Activated naive CD8-positive, alpha-beta T cell treated with anti-CD3 and anti-CD28 coated beads for 36 hours (primary cell): ENCODE measurements at places on chromosomes 5 and 9. TPM values are rescaled to one million over a fixed set of nuclear protein-coding genes. Genes with fewer than 3 reads are reported as not detected.

- H3K4me3 ChIP-seq: no peak overlapping the region
- no peaks in the 10 kb centered on the region for H3K27me3 ChIP-seq
- H3K4me1 ChIP-seq: peaks cover 26% of the 10 kb centered on the region
- DNase-seq: no peak
- H3K36me3 ChIP-seq: no peaks in the 10 kb centered on the region
These were observed 4.5 kb downstream of the SLC36A1 start for GRCh38 chr5:151451626-151452520.

DNA sequence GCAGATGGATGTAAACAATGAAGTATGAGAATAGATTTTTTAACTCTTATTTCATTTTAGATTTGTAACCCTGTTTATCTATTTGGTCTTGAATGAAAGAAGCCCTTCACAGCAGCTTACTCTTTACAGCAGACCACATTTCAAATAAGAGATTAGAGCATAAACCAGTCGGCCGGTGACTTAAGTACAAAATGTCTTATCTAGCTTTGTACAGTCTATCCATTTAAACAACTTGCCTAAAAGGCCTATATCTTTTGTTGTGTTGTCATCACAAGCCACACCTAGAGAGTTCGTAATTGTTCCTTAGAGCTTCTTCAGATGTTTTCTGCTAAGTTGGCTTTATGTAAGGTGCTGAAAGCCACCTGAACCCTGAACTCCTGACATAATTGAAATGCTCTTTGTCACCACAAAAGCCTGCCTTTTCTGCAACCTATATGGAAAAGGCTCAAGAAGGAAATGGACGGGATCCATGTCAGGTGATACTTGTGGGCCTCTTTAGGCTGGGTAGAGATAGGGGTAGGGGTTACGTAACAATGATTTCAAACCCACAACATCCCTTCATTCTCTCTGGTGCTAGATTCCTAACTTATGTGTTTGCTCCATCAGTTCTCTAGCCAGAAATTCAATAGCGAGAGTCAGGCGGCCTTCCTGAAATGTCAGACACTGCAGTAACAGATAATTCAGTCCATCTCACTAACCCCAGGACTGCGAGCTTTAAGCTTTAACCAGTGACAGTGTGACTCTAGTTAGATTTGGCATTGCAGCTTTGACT is 162.5 kb downstream of the CD180 start:
- H3K27me3 ChIP-seq: no peaks in the 10 kb centered on the region
- H3K4me3 ChIP-seq: no peak overlapping the region
- H3K4me1 ChIP-seq: peaks cover 69% of the 10 kb centered on the region
- H3K27ac ChIP-seq: no peak overlapping the region

DNA sequence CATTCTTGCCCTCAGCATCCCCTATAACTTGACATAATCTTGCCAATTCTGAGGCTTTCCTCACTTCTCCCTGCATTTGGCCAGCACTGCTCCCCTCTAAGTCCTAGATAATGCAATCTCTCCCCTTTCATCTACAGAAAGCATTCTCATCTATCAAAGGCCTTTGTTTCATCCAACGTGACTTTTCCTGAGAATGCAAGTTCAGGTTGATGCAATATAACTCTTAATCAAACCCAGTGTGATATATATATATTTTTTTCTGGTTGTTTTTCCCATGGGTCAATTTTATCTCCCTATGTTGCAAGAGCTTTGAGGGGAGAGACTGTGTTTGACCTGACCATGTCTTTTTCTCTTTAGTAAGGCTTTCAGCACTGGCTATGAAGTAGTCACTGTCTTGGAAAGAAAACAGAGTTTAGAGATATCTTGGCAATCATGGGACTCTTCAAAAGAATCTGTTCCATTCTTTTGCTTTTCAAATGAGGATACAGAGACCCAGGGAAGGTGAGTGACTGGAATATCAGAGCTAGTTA is 268.6 kb downstream of the TRPM3 start:
- H3K4me1 ChIP-seq: no peaks in the 10 kb centered on the region
- H3K36me3 ChIP-seq: no peaks in the 10 kb centered on the region
- H3K4me3 ChIP-seq: no peak overlapping the region
- no peak overlapping the region for H3K27ac ChIP-seq
- no peak for DNase-seq

DNA sequence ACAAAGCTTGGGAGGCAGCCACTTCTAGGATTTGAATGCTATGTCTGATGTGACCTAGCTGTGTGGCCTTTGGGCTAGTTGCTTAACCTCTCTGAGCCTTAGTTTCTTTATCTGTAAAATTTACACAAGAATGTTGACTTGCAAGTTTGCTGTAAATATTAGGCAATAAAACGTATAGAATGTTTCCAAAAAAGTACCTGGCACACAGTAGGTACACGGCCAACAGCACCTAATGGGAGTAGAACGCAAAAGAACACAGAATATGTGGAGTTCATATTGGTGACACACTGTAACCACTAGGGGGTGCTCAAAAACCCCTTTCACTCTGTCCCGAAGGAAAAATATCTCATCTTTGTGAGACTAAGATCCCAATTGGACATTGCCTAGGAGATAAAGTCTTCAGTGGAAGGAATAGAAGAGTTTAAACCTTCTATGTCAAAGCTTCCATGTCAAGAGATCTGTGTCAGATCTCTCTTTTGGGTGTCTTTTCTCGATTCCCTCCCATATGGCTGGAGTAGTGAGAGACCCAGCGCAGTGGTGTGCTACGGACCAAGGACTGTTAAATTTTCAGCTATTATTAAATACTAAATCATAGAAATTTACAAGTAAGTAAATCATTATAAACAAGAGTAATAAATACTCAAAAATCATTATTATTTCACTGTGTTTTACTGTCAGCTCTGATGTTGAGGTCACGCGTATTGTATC is 145.4 kb upstream of the RAD23B start:
- peaks cover 13% of the 10 kb centered on the region for H3K27me3 ChIP-seq
- no peak overlapping the region for H3K27ac ChIP-seq
- no peaks in the 10 kb centered on the region for H3K36me3 ChIP-seq
- DNase-seq: no peak
- no peaks in the 10 kb centered on the region for H3K4me1 ChIP-seq

GRCh38 chr9:97529363-97530076 is 28.1 kb downstream of the TMOD1 start:
- H3K27me3 ChIP-seq: no peaks in the 10 kb centered on the region
- peaks cover 2% of the 10 kb centered on the region for H3K4me1 ChIP-seq
- no peak overlapping the region for H3K4me3 ChIP-seq
- H3K36me3 ChIP-seq: no peaks in the 10 kb centered on the region

- H3K4me3 ChIP-seq: no peak overlapping the region
- H3K27ac ChIP-seq: no peak overlapping the region
- H3K27me3 ChIP-seq: no peaks in the 10 kb centered on the region
- H3K4me1 ChIP-seq: peaks cover 17% of the 10 kb centered on the region
These were observed 41.5 kb downstream of the SAR1B start for GRCh38 chr5:134590992-134591659.

DNA sequence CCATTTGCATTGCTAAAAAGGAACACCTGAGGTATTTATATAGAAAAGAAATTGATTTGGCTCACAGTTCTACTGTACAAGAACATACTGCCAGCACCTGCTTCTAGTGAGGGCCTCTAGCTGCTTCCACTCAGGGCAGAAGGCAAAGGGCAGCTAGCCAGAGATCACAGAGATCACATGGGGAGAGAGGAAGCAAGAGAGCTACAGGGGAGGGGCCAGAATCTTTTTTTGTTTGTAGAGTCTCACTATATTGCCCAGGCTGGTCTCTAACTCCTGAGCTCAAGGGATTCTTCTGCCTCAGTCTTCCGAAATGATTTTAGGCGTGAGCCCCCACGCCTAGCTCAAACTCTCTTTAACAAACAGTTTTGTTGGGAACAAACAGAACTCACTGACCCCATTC is 6.1 kb downstream of the SLCO4C1 start:
- H3K36me3 ChIP-seq: no peaks in the 10 kb centered on the region
- H3K4me3 ChIP-seq: no peak overlapping the region
- H3K4me1 ChIP-seq: peaks cover 2% of the 10 kb centered on the region

DNA sequence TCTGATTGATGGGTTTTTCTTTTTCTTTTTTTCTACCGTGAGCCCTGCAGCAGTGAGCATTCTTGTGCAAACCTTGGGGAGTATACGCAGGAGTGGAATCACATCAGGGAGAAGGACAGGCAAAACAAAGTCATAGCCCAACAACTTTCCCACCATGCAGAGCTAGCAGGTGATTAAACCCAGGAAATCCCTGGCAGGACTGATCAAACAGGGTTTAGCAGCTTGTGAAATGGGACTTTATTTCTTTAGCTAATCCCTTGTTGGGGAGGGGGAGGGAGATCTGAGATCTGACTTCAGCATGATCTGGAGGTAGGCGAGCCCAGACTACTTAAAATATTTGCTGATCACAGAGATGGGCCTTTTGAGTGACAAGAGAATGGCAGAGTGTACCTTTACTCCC is 162.0 kb upstream of the GLRA1 start:
- no peaks in the 10 kb centered on the region for H3K36me3 ChIP-seq
- H3K4me3 ChIP-seq: no peak overlapping the region
- no peak for DNase-seq
- no peaks in the 10 kb centered on the region for H3K27me3 ChIP-seq
- H3K27ac ChIP-seq: no peak overlapping the region

- no peak overlapping the region for H3K4me3 ChIP-seq
- H3K36me3 ChIP-seq: peaks cover 9% of the 10 kb centered on the region
- H3K27me3 ChIP-seq: no peaks in the 10 kb centered on the region
- H3K4me1 ChIP-seq: peaks cover 9% of the 10 kb centered on the region
These were observed 174.5 kb upstream of the OTULINL start for GRCh38 chr5:14407051-14407450.

GRCh38 chr9:134710901-134711300 is 69.3 kb downstream of the COL5A1 start:
- no peak overlapping the region for H3K4me3 ChIP-seq
- no peaks in the 10 kb centered on the region for H3K27me3 ChIP-seq
- no peak overlapping the region for H3K27ac ChIP-seq
- no peak for DNase-seq
- H3K36me3 ChIP-seq: no peaks in the 10 kb centered on the region
- H3K4me1 ChIP-seq: no peaks in the 10 kb centered on the region

GRXCR2 gene
- total RNA-seq: not detected

FBXW11 gene
- 60.8 TPM for total RNA-seq

MLLT3 gene
- total RNA-seq: 69.9 TPM
